GOT3 (cell line): ENCODE measurements at places on chromosomes 1 and 21.

- no peak for DNase-seq
Observed at GRCh38 chr1:224559981-224560728, 56.0 kb upstream of the CNIH3 start.

DNA sequence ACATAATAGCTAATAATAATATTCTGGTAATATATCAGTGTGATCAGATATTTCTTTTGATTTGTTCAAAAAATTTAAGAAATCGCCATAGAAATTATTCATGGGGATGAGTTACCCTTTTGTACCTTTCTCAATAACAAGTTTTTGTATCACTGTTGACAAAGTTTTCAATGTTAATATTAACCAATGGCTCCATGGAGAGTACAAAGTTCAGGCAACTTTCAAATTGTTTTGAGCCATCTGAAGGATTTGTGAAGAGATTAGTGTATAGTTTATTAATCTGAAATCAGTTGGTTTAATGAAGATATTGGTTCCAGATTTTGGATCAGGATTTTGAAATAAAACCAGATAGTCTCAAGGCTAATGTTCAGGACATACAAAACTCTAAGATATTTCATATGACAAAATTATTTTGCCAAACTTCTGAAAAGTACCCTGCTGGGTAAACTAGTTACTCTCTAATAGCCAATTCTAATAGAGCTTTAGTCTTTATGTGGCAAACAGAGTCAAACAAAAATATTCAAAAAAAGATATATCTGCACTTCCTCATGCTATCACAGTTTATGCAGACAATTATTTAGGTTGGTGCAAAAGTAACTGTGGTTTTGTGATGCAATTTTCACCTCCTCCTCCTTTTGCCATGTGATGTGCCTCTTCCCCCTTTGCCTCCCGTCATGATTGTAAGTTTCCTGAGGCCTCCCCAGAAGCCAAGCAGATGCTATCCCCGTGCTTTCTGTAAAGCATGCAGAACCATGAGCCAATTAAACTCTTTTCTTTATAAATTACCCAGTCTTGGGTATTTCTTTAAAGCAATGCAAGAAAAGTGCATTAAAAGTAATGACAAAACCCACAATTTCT is 1105.0 kb downstream of the PLA2G4A start:
- DNase-seq = no peak

DNA sequence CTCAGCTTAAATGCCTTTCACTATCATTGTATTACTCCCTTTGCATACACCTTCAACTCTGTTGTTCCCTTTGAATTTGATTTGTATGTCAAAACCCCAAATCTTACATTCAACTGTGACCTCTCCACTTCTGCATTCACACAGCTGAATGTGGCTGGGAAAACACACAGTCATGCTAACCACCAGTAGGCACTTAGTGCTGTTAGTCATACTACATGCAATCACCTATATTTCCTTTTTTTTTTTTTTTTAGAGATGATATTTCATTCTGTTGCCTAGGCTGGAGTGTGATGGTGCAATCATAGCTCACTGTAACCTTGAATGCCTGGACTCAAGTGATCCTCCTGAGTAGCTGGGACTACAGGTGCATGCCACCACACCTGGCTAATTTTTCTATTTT is 16.2 kb downstream of the BTBD8 start:
- DNase-seq = no peak

GRCh38 chr1:27772036-27772931 is 735 bp upstream of the STX12 start:
- no peak for DNase-seq

GRCh38 chr1:161052899-161053298 is 7.1 kb upstream of the USF1 start:
- no peak for DNase-seq

- DNase-seq = no peak
Observed at GRCh38 chr1:14607295-14607694, 8.8 kb downstream of the KAZN start.

- DNase-seq = no peak
Observed at GRCh38 chr1:180210008-180210620, 19.9 kb upstream of the LHX4 start.
